ENCODE measurements at places on chromosomes 11 and 22. TPM values are rescaled to one million over a fixed set of nuclear protein-coding genes. Genes with fewer than 3 reads are reported as not detected.

Gene CSF2RB
- total RNA-seq, result 27.0 TPM

Gene CD248
- 0.30 TPM for total RNA-seq

Gene BRD1
- 133 TPM for total RNA-seq

Gene RBMXL2
- total RNA-seq, result not detected

DNA sequence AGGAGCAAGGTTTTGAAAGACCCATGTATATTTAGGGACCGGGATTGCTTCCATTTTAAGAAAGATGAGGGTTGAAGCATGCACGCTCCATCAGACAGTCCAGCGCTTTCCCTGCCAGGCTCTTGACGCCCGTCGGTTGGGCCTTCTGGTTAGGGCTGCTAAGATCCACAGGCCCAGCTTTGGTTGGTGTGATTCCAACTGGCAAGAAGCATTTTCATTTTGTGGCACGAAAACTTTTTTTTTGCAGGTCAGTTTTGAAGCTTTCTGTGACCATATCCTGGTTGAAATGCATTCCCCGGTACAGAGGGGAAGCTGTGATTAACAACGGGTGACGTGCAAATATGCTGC, 34.3 kb upstream of the MPPED1 start:
- no peak overlapping the region for H3K4me3 ChIP-seq
- H3K27ac ChIP-seq, result no peak overlapping the region
- H3K4me1 ChIP-seq, result peaks cover 3% of the 10 kb centered on the region
- peaks cover 4% of the 10 kb centered on the region for H3K27me3 ChIP-seq

DNA sequence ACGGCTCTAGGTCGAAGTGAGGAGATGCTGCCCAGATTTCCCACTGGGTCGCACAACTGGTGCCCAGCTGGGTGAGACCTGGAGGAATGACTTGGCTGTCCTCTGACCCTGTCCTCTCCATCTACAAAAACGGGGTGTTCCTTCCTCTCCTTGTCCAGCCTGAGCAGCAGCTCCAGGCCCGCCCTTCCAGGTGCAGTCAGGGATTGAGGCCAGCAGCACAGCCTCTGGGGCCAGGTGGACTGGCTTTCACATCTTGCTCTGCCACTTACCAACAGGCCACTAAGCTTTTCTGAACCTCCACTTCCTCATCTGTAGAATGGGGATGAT, 91.7 kb upstream of the LMO1 start:
- H3K4me1 ChIP-seq, result no peaks in the 10 kb centered on the region
- no peak overlapping the region for H3K4me3 ChIP-seq
- no peak for DNase-seq
- no peaks in the 10 kb centered on the region for H3K36me3 ChIP-seq
- H3K27ac ChIP-seq, result no peak overlapping the region
- no peaks in the 10 kb centered on the region for H3K27me3 ChIP-seq

DNA sequence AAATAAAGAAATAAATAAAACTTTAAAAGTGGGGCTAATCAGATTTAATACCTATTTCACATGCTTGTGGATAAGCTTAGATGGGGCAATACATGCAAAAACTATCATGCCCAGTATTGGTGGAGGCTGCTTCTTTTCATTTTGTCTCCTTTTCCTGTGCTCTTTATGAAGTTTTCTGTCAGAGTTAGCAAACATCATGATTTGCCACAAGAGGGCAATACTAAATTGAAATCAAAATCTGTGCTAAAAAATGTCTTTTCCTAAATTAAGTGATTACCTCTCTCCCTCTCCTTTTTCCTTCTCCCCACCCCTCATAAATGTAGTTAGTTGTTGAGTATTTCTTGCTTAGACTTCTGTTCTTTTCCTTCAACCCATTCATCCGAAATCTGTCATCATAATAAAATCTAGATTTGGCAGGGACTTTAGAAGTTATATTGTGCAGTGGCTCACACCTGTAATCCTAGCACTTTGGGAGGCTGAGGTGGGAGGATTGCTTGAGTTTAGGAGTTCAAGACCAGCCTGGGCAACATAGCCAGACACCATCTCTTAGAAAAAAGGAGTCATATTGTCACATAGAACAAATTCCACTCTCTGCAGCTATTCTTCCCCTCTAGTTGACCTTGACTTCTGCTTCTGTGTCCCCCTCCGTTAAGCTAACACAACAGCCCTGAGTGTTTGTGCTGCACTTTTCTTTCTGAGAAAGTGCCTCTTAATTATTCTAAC, 4.7 kb upstream of the ARHGAP42 start:
- H3K27ac ChIP-seq, result no peak overlapping the region
- no peaks in the 10 kb centered on the region for H3K4me1 ChIP-seq
- H3K36me3 ChIP-seq, result no peaks in the 10 kb centered on the region
- H3K4me3 ChIP-seq, result no peak overlapping the region

DNA sequence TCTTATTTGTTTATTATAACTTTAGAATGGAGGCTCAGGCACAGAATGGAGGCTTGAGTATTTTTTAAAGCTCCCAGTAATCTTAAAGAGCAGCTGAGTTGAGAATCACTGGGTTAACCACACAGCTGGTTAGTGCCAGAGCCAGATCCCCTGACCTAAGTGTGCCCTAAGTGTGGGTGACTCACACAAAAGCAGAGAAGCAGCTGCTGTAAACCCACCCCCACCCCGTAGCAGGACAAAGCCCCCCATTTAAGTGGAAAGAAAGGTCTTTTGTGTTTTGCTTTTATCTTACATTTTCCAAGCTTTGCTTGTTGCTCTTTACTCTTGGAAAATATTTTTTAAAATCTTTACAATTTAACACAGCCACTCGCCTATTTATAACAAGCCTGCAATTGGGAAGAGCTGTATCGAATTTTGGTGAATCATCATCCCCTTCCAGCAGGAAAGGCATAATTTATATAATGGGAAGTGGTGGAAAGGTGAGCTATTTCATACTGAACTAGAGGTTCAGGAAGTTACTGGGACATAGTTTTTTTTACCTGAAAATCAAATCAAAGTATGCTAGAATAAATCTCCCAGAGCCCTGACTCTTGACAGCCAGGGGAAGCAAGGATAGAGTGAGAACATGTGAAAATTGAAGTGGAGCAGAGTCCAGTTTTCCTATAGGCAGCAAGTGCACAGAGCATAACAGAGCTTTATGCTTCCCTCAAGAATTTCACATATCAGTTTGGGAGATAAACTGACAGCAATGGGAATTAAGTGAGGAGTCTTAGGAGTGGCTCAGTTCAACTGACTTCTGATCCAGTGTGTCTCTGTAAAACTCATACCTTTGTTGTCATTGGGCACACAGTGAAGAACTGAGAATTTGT, 405.7 kb downstream of the AASDHPPT start:
- no peak for DNase-seq
- H3K4me3 ChIP-seq, result no peak overlapping the region
- no peaks in the 10 kb centered on the region for H3K4me1 ChIP-seq
- no peak overlapping the region for H3K27ac ChIP-seq
- H3K36me3 ChIP-seq, result no peaks in the 10 kb centered on the region
- no peaks in the 10 kb centered on the region for H3K27me3 ChIP-seq

DNA sequence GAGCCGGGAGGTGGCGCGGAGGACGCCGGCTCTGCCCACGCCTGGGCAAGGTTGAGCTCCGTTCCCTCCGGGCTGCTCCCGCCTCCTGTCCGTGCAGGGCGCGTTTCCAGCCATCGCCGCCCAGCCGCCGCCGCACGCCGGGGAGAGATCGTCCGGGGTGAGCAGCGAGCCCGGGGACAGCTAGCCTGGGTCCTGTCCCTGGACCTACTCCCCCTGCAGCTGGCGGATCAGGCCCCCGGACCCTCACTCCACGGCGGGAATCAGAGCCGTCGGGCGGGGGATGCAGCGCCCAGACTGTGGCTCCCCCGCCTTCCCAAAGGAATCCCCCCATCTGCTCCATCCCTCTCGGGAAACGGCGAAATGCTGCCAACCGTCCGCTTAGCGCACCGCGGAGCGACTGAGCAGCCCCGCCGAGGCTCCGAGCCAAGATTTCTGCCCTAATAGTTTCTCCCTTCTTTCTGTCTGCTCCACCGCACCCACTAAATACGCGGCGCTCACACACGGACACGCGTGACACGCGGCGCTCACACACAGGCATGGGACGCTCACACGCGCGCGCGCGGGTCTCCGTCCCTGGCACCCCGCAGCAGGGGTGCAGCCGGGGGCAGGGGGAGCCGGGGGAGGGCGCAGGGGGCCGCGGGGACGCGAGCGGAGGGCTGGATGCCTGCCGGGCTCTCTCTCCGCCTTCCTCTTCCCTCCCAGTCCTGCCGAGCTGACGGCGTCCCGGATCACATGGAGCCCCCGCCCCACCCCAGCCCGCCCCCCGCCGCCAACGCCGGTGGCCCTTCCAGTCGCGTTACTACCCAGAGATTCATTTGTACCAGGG, at the start of gene KCNJ5:
TSS of gene KCNJ5 (plus strand) at position 814 of the 826 bp plus-strand sequence. CDS start 19,918 bp downstream, outside the sequence.
- no peaks in the 10 kb centered on the region for H3K36me3 ChIP-seq
- peaks cover 24% of the 10 kb centered on the region for H3K27me3 ChIP-seq
- H3K4me1 ChIP-seq, result peaks cover 9% of the 10 kb centered on the region
- H3K27ac ChIP-seq, result no peak within 1 kb of the TSS
- DNase-seq, result no peak

DNA sequence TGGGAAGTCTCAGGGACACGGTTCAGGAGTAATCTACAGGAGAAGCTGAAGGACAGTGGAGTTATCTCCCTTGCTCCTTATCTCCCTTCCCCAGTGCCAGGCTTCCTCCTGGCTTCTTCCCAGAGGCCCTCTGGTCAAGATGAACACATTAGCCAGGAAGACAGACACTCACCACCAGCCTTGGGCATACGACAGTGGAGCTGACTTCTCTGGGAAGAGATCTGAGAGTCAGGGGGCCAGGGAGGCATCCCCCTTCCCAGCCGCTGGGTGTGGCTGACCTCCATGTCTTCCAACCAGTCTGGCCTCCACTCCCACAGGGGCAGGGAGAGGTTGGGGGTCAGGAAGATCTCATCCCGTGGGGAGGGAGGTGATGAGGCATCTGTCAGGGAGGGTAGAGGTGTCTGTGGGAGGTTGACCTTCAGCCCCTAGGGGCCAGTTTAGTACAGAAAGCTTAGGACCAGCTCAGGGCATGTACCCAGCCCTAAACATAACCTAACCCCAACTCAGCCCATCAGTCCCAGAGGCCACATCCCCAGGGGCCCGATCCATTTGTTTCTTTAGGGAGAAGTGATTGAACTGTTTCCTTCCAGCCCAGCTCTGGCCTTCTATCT, 12.7 kb downstream of the ROBO4 start:
- no peaks in the 10 kb centered on the region for H3K4me1 ChIP-seq
- H3K36me3 ChIP-seq, result no peaks in the 10 kb centered on the region
- no peak for DNase-seq
- H3K27me3 ChIP-seq, result no peaks in the 10 kb centered on the region

DNA sequence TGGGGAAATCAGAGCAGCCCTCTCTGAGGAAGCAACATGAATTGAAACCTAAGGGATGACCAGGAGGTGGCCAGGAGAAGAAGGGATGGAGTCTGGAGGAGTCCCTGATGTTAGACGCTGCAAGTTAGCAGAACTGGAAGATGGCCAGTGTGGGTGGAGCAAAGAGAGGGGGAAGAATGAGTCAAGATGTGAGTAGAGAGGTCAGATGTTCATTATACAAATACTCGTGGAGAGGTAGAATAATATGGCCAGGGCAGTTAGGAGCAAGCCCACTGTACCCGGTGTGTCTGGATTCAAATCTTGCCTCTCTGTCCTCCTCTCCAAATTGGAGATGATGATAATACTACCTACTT, 242.0 kb downstream of the TENM4 start:
- no peak overlapping the region for H3K4me3 ChIP-seq
- H3K4me1 ChIP-seq, result no peaks in the 10 kb centered on the region
- H3K36me3 ChIP-seq, result no peaks in the 10 kb centered on the region
- no peak overlapping the region for H3K27ac ChIP-seq
- H3K27me3 ChIP-seq, result no peaks in the 10 kb centered on the region
- no peak for DNase-seq

DNA sequence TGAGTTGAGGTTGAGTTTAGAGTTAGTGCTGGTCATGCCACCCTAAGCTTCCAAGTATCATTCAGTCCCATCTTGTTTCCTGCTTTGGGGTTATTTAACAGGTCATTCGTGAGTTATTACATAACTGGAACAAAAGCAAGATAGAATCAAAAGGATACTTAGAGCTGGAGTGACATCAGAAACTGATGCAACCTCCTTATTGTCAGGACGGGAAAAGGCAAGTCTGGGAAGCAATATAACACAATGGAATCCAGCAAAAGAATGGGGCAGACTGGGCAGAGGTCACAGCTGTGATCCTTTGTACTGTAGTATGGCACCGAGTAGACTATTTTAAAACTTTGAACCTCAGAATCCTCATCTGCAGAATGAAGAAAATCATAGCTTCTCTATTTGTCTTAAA, 4.4 kb upstream of the PRSS23 start:
- H3K36me3 ChIP-seq, result no peaks in the 10 kb centered on the region
- H3K27ac ChIP-seq, result no peak overlapping the region
- H3K27me3 ChIP-seq, result peaks cover 15% of the 10 kb centered on the region

DNA sequence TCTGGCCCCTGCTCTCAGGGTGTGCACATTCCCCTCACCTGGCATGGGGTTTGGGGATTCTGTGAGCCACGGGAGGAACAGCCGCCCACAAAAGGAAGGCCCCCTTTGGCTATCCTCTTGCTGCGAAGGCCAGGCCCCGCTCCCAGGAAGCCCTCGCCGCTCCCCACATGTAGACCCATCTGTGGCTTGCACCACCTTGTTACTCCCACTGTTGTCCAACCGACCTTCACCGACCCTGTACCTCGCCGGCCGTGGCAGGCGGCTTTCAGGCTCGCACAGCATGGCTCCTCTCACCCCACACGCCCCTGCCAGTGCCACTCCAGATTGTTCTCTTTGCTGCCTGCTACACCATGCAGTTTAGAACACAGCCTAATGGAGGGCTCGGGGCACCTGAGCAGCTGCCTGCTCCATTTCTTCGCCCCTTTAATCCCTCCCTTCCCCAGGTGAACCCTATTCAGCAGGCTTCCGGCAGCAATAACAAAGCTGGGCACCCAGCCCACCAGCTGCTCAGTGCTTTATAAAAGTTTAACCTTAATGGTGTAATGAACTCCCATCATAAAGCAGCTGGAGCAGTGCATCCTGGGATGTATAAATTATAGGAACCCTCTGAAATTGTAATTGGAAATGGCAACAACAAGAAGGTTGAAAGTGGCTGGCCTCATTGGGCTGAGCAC, 10.7 kb downstream of the DAGLA start:
- H3K36me3 ChIP-seq, result no peaks in the 10 kb centered on the region
- peaks cover 8% of the 10 kb centered on the region for H3K4me1 ChIP-seq
- H3K27me3 ChIP-seq, result no peaks in the 10 kb centered on the region

DNA sequence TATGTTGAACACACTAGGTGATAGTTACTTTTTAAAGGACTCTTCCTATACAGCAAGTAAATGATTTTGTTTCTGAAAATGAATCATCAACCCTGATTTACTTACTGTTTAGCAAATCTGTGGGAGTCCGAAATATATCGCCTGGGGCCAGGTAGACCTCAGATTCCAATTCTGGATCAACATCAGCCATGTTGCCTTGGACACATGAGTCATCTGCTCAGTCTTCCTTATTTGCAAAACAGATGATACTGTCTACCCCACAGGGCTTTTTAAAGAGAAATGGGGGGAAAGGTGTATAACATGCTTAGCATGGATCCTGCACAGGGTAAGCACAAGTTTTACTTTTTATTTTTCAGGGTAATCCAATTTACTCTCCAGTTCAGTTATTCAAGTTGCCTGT, 324.2 kb downstream of the TENM4 start:
- no peaks in the 10 kb centered on the region for H3K36me3 ChIP-seq
- no peaks in the 10 kb centered on the region for H3K27me3 ChIP-seq
- no peaks in the 10 kb centered on the region for H3K4me1 ChIP-seq
- no peak for DNase-seq
- H3K27ac ChIP-seq, result no peak overlapping the region
- no peak overlapping the region for H3K4me3 ChIP-seq
